T-helper 1 cell treated with Interleukin-12 subunit alpha and Interleukin-12 subunit beta and Interleukin-4 antibody, amounts not matched to agents 30 ng/mL and 1 ng/mL, for 36 hours (primary cell): ENCODE measurements at places on chromosomes 6 and 20. TPM values are rescaled to one million over a fixed set of nuclear protein-coding genes. Genes with fewer than 3 reads are reported as not detected.

Gene TNXB
- total RNA-seq = 5.5 and 6.1 TPM in 2 replicates

Gene IMPG1
- total RNA-seq = not detected in 2 replicates

Gene RAET1G
- total RNA-seq = not detected in 2 replicates

Gene SPEF1
- 0.12 TPM in 1 of 2 replicates, not detected in the other for total RNA-seq

Gene OR2H1
- total RNA-seq = not detected in 2 replicates

Gene SLC44A4
- total RNA-seq = 0.34 TPM in 1 of 2 replicates, not detected in the other

Gene PHACTR2
- 42.1 and 44.8 TPM in 2 replicates for total RNA-seq

Gene EDN3
- not detected in 2 replicates for total RNA-seq

Gene SRSF12
- not detected in 2 replicates for total RNA-seq

Gene SAMD10
- 44.0 and 45.4 TPM in 2 replicates for total RNA-seq

Gene ZNF341
- 7.0 and 7.4 TPM in 2 replicates for total RNA-seq

Gene HRH3
- total RNA-seq = not detected in 2 replicates
